ENCODE measurements at places on chromosomes 4 and X. TPM values are rescaled to one million over a fixed set of nuclear protein-coding genes. Genes with fewer than 3 reads are reported as not detected.

DNA sequence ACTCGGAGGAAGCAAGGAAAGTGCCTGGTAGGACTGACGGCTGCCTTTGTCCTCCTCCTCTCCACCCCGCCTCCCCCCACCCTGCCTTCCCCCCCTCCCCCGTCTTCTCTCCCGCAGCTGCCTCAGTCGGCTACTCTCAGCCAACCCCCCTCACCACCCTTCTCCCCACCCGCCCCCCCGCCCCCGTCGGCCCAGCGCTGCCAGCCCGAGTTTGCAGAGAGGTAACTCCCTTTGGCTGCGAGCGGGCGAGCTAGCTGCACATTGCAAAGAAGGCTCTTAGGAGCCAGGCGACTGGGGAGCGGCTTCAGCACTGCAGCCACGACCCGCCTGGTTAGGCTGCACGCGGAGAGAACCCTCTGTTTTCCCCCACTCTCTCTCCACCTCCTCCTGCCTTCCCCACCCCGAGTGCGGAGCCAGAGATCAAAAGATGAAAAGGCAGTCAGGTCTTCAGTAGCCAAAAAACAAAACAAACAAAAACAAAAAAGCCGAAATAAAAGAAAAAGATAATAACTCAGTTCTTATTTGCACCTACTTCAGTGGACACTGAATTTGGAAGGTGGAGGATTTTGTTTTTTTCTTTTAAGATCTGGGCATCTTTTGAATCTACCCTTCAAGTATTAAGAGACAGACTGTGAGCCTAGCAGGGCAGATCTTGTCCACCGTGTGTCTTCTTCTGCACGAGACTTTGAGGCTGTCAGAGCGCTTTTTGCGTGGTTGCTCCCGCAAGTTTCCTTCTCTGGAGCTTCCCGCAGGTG, 637 bp downstream of the AR start:
- DNase-seq, result peak; percentile 55

DNA sequence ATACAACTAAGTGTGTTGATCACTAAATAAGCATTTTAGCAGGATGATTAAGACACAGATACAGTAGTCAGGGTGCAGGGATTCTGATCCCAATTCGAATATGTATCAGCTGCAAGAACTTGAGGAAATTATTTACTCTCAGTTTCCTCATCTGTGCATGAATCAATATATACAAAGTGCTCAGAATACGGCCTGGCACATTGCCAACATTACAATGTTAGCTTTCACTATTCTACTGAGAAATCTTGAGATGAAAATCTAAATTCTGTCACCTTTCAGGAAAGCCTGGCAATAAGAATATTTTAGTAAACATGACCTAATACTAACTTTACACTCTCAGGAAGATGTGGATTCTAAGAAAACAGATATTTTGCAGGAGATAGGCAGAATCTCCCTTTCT, 1001.6 kb upstream of the IGFBP7 start:
- peak; percentile 0 for DNase-seq

DNA sequence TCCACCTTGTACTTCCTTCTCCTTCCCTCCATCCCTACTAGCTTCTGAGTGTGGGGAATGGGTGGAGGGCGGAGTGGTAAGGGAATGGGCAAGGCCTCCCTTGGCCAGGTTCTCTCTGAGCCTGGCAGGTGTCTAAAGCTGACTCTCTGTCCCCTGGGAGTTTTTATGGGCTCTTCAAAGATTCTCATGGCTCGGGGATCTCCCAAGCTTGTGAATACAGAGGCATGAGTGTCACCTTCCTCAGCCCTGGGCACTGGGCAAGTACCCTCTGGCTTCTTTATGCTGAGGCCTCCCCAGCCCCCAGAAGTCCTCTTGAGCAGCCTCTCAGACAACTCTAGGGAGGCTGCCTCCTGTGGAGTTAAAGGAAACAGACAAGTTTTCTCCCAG, 32.5 kb upstream of the DDX3X start:
- no peak for DNase-seq

DNA sequence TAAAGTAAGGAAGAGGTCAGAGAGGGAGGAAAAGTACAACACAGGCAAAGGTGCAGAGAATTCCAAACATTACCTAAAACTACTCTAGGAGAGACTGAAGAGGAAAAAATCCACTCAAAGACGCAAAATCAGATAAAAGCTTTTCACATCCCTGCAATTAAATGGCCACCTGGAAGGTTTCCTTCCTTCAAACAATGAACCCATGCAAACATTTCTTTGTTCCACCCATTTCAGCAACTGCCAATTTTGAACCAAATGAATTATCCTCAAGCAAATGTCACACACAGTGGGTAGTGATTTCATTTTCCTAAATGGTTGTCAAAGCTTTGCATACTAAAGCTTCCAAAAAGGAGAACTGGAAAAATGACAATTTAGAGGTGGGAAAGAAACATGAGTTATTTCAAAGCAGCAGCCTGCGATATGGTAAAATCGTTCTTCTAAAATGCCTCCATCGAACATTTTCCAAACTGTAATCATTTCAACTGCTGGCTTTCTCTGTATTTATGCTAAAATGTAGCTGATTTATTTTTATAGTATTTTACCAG, 45.0 kb downstream of the APBB2 start:
- no peak for DNase-seq

DNA sequence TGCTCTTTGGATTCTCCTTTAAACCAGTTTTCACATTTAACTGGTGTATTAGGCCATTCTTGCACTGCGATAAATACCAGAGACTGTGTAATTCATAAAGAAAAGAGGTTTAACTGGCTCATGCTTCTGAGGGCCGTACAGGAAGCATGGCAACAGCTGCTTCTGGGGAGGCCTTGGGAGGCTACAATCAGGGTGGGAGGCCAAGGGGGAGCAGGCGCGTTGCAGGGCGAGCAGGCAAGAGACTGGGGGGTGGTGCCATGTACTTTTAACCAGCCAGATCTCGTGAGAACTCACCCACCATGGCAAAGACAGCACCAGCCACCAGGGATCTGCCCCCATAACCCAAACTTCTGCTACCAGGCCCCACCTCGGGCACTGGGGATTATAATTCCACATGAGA, 38.1 kb downstream of the RNF212 start:
- DNase-seq, result no peak

- DNase-seq, result no peak
These were observed 75.2 kb downstream of the PALLD start for GRCh38 chr4:168572002-168572401.

DNA sequence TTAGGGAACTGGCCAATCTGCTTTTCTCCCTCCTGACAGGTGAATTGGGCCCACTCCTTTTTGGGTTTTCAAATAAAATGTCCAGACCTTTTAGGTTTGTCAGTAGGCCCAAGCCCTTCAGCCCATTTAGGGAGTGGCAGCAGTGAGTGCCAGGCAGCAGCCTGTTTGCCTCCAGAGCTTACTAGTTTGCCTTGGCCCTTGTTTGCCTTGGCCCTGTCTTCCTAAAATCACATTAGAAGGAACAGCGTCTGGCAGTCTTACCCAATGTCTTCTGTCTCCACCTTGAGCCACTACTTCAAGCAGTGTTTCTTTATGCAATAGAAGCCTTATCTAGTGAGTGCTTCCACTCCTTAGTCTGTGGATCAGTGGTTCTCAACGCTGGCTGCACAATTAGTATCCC, 117.1 kb downstream of the TMEM164 start:
- no peak for DNase-seq

DNA sequence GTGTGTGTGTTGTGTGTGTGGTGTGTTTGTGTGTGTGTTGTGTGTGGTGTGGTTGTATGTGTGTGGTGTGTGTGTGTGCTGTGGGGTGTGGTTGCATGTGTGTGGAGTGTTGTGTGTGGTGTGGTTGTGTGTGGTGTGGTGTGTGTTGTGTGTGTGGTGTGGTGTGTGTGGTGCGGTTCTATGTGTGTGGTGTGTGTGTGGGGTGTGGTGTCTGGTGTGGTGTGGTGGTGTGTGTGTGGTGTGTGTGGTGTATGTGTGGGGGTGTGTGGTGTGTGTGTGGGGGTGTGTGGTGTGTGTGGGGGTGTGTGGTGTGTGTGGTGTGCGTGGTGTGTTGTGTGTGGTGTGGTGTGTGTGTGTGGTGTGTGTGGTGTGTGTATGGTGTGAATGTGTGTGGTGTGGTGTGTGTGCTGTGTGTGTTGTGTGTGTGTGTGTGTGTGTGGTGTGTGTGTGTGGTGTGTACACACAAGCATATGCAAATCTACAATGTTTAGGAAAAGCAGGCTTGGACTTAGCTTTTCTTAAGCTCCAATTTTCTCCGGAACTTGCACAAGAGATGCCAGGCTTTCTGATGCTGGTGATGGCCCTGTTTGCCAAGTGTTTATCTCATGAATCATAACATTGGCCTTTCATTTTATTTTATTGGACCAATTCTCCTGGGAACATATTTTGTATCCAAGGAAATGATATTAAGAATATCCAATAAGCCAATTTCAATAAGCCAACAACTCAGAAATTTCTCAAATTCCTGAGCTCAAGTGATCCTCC, 148.7 kb downstream of the SPATA18 start:
- peak; percentile 85 for DNase-seq

DNA sequence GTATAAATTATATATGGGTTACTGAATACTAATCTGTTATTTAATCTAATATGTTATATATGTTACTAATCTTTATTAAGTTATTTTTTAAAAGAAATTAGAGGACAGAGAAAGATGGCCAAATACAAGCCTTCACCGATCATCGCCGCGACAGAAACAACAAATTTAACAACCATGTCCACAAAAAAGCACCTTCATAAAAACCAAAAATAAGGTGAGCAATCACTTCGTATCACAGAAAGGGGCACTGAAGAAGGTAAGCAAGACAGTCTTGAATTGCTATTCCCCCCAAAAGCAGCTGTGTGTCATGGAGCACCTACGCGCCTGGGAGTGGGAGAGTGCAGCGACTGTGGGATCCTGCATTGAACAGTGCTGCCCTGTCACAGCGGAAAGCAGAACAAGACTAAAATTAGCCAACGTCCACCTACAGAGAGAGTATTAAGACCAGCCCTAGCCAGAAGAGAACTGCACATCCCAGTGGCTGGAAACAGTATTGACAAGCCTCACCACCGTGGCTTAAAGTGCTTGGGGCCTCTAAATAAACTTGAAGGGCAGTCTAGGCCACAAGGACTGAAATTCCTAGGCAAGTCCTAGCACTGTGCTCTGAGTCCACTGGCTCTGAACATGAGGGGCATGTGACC, 38.5 kb downstream of the LRBA start:
- DNase-seq, result no peak

- no peak for DNase-seq
These were observed 43.7 kb upstream of the FAM9C start for GRCh38 chrX:13088156-13088487.

DNA sequence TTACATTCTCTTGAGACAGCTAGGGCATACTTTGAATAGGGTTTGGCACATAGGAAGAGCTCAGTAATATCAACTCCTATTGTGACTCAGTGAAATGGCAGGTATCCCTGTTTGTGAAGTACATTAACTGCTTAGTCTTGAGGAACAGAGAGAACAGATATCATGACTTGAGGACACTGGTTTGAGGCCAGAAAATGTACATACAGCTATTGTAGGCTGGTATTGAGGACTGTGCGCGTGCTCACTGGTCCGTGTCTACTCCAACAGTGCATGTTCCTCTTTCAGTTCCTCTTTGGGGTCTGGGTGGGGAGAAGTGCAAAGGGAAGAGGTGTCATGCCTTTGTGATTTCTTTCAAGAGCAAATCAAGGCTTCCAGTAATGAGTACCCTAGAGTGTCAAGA, 34.6 kb upstream of the TBC1D9 start:
- no peak for DNase-seq

DNA sequence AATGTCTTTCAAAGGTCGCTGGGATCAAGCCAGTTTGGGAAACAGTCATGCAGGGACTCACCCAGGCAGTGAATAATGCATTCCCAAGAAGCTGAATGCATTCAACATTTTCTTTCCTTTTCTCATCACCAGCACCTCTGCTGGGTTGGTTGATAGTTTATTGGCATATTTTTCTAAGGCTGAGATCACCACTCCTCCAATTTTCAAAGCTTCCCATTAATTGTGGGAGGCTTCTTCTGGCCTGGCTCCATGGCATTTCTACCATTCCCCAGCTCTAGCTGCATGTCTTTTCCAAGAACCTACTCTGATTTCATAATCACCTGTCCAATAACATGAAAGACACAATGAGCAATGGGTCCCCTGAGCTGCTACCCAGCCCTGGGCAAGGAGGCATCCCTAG, 35.8 kb downstream of the CHRDL1 start:
- peak; percentile 85 for DNase-seq

DNA sequence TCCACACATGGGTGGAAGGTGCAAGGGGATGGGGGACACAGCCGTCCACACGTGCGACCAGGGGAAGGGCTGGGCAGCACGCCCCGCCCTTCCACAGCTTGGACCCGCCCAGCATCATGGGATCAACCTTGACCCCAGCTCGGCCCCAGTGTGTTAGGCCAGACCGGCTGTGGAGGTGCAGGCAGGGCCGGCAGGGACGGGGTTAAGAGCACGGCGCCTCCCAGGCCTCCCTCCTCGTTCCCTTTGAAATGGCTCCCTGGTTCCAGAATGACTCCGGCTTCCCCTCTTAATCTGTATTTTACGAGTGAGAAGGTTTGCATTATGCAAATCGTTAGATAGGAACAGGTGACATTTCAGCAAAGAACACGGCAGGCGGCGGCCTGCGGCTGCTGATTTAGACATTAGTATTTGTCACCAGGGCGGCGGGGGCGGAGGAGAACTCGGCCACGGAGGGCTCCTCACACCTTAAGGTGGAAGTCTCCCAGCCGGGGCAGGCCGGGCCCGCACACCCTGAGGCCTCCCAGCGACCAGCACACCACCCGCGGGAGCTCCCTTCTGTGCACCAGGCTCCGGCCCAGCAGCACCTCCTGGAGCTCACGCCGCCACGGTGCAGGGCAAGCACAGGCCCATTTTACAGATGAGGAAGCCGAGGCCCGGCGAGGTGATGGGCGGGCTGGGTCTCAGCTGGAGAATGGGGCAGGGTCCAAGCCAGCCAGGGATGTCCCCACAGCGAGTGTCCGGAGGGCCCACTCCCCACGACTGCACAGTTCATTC, 116.1 kb downstream of the FAM53A start:
- DNase-seq, result peak; percentile 36

DNA sequence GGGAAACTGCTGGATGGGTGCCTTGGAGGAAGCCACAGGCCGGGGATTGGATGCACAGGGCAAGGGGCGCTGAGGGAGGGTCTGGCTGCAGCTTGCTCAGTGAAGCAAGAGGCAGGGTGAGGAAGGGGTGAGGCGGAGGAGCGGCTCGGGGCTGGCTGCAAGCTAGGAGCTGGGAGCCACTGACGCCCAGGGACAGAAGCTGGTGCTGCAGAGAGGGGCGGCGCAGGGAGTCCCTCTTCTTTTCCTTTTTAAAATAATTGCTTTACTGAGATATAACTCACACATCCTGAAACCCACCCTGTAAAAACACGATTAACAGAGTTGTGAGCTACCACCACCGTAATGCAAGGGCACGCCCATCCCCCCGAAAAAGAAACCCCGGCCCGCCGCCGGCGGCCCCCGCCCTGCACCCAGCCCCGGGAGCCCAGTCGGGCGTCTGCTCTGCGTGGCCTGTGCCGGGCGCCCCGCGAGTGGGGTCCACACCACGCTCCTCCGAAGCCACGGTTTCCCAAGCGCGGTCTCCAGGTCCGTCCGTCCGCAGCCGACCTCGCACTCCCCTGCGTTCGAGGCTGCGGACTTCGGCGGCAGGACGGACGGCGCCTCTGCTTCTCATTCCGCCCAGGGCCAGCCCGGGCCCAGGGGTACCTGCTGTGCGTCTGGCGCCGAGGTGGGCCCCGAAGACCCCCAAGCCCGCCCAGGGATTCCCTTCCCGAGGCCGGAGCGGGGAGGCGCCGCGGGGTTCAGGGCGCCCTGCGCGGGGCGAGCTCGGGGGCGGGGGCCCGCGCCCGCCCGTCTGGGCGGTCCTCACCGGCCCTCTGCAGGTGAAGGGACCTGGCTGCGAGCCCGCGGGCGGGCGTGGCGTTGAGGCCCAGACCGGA, 866 bp upstream of the UVSSA start:
- DNase-seq, result peak; percentile 69

TEX13C gene
- total RNA-seq, result not detected

IL9R gene
- total RNA-seq, result not detected

STPG2 gene
- total RNA-seq, result not detected

SHROOM3 gene
- total RNA-seq, result 44.6 TPM
